ENCODE measurements at places on chromosomes 7 and 10. TPM values are rescaled to one million over a fixed set of nuclear protein-coding genes. Genes with fewer than 3 reads are reported as not detected.

EXOC4 gene
- 65.1 TPM for total RNA-seq

ELMO1 gene
- not detected for total RNA-seq

NUTM2A gene
- 1.7 TPM for total RNA-seq

CCDC3 gene
- not detected for total RNA-seq

SCIN gene
- total RNA-seq, result 18.8 TPM

Data from Caki2 (cell line).